D721Med (cell line): ENCODE measurements at places on chromosomes 1 and 21.

DNA sequence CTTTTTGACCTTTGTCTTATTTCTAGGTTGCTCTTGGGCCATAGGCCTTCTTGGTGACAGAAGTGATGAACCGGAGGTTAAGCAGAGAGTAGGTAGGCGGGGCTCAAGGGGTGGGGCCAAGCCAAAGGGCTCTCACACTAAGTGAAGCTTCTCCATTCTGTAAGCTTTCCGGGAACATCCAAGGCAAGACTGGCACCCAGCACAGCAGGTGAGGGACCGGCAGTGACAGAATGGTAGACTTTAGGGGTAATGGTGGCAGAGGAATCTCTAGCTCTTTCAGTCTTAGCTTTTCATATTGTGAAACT is at the start of gene TNFAIP8L2:
TNFAIP8L2 (plus strand) TSS at position 135 of the 305 bp plus-strand sequence. CDS start 2,049 bp downstream, outside the sequence.
- DNase-seq, result no peak

DNA sequence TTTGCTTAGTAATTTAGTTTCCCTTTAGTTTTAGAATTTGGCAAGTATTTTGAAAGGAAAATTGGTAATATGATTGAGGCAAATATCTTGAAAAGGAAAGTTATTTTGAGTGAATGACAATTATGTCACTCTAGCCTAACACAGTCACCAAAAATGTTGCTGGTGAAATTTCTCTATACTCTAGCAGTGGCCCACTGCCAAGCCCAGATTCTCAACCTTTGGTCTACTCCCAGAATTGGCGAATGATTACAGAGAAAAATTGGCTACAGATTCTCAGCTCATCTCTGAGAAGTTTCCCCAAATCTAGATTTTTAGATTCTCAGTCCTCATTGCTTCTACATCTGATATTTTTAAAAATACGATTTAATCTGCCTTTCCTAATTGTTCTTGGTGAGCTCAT is 84.9 kb downstream of the PIGK start:
- DNase-seq, result no peak

DNA sequence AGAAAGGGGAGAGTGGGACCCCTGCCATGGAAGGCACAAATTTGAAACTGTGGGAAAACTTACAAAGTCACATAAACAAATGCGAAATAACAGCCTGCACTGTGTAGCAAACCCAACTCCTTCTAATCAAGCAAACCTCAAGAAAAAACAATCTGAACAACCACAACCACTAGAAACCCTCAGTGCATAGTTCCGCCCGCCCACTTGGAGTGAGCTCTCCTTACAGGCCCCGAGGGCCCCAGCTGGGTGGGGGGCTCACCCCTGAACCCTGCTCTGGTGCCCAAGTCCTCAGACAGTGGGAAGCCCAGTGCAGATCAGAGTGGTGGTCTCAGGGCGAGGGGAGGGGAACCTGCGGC is 931 bp upstream of the MXRA8 start:
- DNase-seq, result no peak

- no peak for DNase-seq
Observed at GRCh38 chr1:119470377-119470776, 36.6 kb upstream of the HSD3B1 start.

GRCh38 chr1:116374353-116375147 is 1.5 kb downstream of the ATP1A1 start:
- no peak for DNase-seq

DNA sequence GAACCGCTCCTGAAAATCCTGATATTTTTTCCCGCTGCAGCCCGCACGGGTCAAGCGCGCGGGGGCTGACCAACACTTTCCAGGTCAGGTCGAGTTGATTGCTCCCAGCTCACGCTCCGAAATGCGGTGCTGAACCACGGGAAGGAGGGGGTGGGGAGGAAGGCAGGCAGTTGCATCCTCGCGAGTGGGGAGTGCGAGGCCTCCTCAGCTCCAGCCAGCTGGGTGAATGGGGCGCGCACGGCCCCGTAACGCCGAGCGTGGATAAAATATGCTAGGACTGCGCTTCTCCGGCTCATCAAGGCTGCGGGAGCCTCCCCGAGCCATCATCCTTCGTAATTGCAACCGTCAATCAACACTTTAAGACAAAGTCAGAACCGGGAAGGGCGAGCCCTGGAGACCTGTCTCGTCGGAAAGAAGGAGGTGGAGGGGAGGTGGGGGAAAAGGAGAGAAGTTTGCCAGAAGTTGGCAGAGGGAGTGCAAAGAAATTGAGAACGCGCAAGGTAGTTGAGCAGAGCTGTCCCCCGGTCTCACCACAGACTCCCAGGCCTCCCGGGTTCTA is 8.0 kb downstream of the NR5A2 start:
- no peak for DNase-seq

GRCh38 chr1:200739702-200740570 is 1.2 kb downstream of the CAMSAP2 start:
- DNase-seq, result no peak

- no peak for DNase-seq
Observed at GRCh38 chr1:53835491-53835890, 2.6 kb downstream of the NDC1 start.

- DNase-seq, result no peak
Observed at GRCh38 chr1:223771469-223771813, 59.1 kb downstream of the CAPN2 start.

DNA sequence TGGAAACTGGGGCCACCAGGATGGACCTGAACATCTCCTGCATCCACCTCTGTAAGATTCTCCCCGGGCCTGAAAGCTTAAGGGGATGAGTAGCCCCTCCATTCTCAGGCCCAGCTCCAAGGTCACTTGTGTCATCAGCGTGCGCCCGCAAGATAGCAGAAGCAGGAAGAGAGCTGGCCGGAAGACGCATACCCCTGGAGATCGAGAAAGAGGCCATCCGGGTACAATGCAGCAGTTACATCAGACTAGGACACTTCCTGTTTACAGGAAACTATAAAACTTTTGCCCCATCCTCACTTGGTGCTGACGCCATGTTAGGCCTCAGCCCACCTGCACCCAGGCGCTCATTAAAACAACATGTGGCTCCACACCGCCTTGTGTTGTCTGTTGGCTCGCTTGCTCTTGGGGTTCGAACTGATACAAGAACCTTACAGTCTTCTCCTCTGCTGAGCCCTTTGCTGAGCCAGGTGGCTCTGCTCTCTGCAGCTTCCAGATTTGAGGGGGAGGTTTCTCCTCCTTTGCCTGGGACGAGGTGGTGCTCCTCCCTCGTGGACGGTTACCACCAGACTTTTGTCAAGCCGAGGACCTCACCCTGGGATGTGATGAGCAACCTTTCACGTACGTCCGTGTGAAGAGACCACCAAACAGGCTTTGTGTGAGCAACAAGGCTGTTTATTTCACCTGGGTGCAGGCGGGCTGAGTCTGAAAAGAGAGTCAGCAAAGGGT is 277.5 kb upstream of the C1orf174 start:
- no peak for DNase-seq

GRCh38 chr1:41682845-41683625 is 198.6 kb upstream of the EDN2 start:
- no peak for DNase-seq

GRCh38 chr1:172637522-172637921 is 21.4 kb upstream of the FASLG start:
- no peak for DNase-seq

GRCh38 chr1:18012686-18013085 is 94.9 kb upstream of the IGSF21 start:
- no peak for DNase-seq

DNA sequence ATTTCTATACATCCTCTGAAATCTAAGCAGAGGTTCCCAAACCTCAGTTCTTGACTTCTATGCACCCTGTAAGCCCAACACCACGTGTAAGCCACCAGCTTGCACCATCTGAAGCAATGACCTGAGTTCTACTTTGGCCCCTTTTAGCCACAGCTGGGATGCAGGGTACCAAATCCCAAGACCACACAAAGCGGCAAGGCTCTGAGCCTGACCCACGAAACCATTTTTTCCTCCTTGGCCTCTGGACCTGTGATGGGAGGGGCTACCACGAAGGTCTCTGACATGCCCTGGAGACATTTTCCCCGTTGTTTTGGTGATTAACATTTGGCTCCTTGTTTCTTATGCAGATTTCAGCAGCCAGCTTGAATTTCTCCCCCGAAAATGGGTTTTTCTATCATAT is 38.8 kb downstream of the STXBP3 start:
- no peak for DNase-seq

DNA sequence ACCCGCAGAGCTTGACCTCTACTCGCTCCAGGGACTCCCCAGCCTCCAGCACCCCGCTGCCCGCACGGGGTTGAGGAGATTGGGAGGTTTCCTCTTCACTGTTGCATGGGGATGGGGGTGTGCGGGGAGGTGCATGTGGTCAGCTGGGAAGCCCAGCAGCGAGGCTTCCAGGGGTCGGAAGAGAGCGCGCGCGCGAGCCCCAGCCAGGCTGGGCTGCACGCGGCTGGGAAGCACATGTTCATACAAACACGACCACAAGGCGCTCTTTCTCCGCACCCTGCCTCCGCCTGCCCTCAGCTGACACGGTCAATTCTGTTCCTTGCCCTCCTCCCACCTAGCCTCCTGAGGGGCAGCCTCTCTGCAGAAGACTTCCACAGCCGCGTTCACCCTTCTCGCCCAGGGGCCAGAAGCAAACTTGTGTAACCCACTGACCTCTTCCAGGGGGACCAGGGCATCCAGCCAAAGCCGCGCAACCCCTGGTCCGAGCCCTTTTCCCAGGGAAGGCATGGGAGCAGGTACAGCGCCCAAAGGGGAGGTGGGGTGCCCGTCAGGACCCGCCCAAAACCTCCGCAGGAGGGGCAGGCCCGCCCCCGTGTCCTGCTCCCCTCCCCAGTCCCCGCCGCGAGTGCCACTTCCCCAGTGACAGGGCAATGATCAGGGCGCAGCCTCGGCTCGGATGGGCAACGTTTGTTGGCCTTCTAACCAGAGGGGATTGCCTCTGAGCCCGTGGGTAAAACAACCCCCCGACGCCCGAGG is 1.3 kb downstream of the COL24A1 start:
- no peak for DNase-seq

GRCh38 chr1:87805666-87806378 is 477.1 kb downstream of the LMO4 start:
- no peak for DNase-seq

- DNase-seq, result no peak
Observed at GRCh38 chr1:3033040-3033789, 11.9 kb downstream of the ACTRT2 start.

DNA sequence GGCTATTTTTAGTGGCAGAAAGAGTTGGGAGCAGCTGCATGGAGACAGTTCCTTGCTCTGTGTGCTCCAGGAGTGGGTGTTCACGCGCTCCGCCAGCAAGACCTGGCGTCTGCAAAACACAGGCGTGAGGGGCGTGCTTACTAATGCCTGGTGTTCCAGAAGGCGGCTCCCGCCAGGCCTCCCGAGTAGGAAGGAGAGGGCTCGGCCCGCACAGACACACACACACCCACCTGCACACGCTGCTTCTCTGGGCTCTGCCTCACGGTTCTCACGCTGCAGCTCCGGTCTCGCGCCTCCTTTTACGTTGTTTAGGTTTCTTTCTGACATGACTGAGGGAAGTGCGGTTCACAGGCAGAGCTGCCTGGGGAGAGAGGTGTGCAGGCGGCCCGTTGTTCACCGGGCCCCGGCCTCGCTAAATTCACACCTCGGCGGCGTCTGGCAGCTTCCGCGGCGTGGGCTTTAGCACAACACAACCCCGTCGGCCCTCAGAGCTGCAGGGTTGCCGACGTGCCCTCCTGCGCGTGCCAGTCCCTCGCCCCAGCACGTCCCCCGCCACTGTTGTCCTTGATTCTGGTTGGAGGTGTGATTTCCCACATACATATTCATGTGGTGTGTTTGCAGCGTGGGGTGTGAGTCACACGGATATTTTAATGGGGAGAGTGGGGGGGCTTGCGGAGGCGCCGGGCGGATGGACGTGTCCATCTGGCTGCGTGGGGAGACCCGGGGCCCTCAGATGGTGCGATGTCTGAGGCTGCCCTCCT is 77.0 kb downstream of the SKI start:
- no peak for DNase-seq

DNA sequence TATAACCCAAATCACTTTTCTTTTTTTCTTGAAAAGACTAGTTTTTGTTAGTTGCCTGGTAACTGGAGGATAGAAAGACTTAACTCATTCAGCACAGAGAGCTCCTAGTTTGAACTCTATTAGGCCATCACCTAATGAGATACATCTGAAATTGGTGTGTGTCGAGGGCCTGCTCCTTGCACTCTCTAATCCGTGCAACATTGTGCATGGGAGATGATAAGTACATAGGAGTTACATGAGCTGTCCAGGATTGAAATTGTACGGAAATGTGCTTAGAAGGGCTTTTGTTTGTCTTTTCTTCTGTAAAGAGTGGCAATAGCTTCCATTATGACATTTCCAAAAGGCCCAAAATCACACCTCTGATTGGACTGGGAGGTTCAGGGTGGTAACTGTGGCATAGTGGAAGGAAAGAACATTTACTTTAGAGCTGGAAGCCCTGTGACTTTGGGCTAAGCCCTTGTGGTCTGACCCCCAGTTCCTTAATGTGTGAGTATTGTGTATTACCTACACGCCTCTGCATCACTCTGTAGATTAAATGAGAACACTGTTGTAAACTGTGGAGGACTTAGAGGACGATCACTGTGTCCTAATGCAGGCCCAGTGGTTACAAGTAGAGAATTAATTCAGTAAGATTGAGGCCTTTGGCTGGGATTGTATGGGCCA is 71.2 kb downstream of the FGGY start:
- no peak for DNase-seq

DNA sequence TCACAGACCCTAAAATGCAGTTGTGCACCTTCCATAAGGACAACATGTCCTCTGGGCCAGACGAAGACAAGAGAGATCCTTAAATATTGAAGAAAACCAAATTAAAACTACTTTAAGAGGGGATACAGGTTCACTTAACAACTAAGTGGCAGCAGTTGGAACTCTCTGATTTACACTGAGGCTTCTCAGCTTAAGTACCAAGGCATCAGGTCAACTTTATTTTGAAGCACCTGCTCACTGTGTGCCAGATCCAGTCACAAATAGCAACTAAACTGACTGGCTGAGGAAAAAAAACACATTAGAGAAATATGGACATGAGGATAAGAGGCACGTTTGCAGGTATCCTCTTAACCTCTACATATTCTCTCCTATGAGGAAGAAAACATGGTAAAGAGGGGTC is 33.2 kb downstream of the SLC35D1 start:
- DNase-seq, result no peak

DNA sequence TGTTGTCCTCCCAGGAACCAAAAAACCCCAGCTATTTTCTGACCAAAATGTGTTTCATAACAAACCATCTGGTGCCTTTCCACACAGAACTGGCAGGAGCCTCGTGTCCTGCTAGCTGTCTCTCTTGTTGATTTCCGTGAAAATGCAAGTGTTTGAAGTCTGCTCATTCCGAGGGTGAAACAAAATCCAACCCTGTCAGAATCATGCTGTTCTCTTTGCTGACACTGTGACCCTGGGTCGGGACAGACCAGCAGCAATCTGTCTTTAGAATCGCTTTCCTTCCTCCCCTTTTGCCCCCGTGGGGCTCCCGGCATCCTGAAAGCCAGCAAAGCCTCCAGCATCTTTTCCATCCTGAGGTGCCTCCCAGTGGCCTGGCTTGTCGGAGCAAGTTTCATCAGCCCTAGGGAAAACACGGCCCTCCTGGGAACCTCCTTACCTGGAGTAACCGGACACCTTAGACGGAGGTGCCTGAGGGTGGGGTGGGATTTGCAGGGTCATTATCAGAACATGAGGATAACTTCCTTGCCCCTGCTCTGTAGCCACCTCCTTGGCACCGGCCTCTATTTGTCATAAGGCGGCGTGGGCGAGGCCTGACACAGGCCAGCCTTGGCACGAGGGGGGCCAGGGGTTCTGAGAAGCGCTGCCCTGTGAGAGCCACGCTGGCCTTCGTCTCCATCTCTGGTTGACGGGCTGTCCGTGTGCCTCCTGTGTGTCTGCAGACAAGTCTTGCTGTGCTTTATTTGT is 24.9 kb downstream of the LDLRAP1 start:
- no peak for DNase-seq
